Stimulated activated CD4-positive, alpha-beta T cell treated with anti-CD3 and anti-CD28 coated beads, Interleukin-1b, Interleukin-23, amount 100 ng/mL, for 1 hour (primary cell): ENCODE measurements at places on chromosomes 3 and 15.

DNA sequence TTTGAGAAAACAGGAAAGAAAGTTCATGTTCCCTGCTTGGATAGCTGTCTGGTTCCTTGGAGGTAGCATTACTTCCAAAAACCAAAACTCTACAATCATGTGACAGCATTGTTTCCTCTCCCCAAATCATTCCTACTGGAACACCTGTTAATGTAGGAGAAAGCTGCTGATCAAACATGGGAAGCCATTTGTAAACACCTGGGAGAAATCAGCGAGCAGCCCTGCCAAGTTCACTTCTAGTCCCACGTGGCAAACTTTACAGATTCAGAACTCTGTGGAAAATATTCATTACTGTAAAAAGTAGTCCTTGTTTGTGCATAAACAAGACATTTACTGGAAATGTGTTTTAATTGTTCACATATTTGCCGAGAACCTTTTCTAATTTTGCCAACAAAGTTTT, 275.5 kb upstream of the AZI2 start:
- DNase-seq: no peak

DNA sequence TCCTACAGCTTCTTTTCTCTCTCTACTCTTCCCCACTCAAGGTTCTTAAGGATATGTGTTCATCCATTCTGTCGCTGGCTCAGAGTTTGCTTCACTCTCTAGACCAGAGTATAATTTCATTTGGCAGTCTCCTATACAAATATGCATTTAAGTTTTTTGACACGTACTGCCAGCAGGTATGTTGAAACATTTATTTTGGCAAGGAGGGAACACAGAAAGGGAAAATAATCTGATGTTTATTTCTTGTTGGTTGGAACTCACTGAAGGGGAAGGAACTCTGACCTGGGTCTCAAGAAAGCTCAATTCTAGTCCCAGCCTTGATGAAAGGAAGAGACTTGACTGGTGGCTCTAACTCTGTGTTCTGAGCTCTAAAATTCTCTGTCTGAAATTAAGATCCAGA, 21.6 kb downstream of the FANCD2 start:
- no peak for DNase-seq

DNA sequence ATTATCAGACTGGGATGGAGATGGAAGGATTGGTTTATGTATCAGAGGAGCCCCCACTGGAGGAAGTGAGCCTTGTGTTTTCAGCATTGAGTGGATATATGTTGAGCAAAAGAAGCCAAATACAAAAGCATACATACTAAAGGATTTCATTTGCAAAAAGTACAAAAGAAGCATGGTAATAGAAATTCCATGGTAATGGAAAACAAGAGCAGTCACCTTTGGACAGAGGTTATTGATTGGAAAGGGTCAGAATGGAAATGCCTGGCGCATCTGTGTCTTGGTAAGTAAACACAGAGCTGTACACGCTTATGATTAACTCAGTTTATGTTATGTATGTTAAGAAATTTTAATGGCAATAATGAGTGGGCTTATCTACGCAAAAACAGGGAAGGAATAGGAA, 72.7 kb downstream of the DHX36 start:
- no peak for DNase-seq

DNA sequence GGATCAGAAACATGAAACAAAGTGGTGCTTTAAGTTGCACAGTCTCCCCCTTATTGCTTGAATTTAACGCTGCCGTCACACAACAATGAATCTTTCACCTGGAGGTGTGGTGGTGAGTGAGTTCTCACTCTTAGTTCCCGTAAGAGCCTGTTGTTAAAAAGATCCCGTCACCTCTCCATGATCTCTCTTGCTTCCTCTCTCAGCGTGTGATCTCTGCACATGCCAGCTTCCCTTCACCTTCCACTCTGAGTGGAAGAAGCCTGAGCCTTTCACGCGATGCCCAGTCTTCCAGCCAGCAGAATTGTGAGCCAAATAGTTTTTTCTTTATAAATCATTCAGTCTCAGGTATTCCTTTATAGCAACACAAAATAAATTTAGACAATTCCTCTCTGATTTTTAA, 136.7 kb upstream of the CHL1 start:
- DNase-seq: no peak

GRCh38 chr3:78174821-78175220, 1134.9 kb downstream of the ROBO2 start:
- no peak for DNase-seq

- DNase-seq: no peak
Measured at GRCh38 chr3:162141272-162141791, 644.7 kb downstream of the OTOL1 start.

- DNase-seq: no peak
Measured at GRCh38 chr3:89954137-89954536, 846.7 kb downstream of the EPHA3 start.
